ENCODE measurements at places on chromosomes 4 and X.

- DNase-seq = peak; percentile 4
Measured at GRCh38 chrX:152988536-152989291, 5.2 kb downstream of the PNMA5 start.

DNA sequence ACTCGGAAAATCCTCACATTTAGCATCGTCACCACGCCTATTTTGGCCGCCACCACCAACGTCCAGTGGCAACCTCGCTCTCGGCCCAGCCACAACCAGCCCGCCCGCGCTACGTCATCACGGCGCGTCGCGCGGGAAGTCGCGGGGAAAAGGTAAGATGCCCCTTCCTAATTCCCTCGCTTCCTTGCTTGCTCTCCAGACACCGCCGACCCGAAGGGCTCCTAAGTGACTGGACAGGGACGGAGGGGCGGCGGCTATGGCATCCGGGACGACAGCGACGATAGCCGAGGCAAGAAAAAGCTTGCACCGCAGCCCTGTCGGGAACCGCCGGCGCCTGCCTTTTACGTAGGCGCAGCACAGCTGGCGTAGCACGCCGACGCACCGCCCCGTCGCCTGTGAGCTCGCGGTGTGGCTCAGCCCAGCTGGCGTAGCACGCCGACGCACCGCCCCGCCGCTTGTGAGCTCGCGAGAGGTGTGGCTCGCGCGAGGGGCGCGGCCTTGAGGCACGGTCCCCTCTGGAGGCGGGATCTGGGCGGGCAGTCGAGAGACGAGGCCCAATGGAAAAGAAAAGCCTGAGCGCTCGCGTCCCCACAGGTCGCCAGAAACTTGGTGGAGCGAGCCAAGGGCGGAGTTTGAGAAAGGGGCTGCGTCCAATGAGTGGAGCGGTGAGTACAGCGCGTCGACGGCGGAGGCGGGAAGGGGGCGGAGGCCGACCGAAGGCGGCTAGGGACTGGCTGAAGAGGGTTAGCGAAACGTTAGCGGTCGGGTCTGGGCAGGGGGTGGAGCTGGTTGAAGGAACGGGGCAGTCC is at the start of gene HDAC6:
HDAC6 (plus strand) TSS at position 788 of the 809 bp plus-strand sequence. CDS start 626 bp downstream, outside the sequence.
- DNase-seq = peak; percentile 97

GRCh38 chr4:81447566-81448229 is 24.0 kb downstream of the RASGEF1B start:
- DNase-seq = no peak

- no peak for DNase-seq
Measured at GRCh38 chr4:101475246-101475645, 127.9 kb upstream of the PPP3CA start.

DNA sequence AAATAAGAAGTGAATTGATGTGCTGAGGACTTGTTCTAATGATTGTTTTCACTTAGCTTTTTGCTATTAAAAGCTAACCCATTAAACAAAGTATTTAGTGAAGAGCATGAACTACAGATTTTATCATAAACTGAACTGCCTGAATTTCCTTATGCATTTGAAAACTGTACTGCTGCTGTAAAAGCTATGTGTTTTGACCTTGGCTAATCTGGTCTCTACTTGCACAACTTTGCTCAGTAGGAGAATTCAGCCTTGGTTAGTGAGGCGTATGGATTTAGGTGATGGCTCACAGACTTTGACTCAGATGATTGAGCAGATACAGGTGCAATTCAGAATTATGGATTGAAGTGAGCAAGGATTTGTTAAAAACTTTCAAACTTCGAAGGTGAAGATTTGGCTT is 38.7 kb upstream of the FAT1 start:
- DNase-seq = no peak

DNA sequence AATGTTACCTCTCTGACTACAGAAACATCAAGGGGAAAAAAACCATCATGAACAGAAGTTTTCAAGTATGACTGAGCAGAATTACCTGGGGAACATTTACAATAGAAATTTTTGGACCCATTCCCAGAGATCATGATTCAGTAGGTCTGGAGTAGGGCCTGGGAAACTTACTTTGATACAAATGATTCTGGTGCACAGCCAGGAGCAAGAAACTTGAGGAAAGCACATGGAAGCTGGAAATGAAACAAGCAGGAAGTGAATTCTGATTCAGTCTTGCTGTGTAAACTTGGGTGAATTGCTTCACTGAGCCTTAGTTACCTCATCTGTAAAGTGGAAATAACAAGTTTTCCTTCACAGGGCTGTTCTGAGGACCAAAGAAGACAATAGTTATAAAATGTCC is 192.5 kb upstream of the TAPT1 start:
- DNase-seq = no peak

- no peak for DNase-seq
Measured at GRCh38 chr4:16627999-16628398, 270.4 kb downstream of the LDB2 start.

DNA sequence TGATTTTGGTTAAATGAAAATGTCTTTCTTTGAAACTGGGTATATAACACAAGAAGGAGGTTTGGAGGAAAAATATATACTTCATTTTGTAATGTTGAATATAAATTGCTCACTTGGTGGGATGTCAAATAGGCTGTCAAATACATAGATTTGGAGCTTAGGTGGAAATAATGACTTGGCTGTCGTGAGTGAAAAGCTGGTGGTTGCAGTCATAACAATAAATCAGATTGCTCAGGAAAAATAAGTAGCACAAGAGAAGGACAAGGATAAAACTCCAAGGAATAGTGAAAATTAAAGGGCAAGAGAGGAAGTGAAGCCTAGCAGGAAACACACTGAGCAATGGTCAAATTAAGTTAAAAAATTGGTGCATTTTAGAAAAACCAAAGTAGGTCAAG is 253.0 kb upstream of the ANKRD50 start:
- DNase-seq = no peak

Data from suppressor macrophage treated with lipopolysaccharide for 1 hour (primary cell).